ENCODE measurements at places on chromosomes 13 and 19. TPM values are rescaled to one million over a fixed set of nuclear protein-coding genes. Genes with fewer than 3 reads are reported as not detected.

DNA sequence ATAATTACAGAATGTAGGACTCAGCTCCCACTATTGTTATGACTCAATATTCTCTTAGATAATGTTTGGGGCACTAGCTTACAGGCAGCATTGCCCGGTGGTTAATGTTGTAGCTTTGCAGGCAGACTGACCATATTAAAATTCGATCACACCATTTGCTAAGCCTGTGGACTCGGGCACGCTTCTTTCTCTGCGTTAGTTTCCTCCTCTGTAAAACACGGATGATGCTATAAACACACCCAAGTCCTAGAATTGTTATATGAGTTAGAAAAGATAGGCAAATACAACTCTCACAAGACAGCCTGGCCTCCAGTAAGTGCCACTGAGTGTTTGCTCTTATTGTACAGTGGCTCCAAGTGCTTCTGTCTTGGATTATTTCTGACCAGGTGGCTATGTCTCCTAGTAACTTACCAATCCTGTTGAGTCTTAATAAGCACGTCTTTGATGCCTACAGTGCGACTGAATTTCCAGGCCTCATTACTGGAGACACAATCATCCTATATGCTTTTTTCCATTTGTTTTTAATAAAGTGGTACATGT is 50.0 kb upstream of the ALOX5AP start:
- DNase-seq = no peak

Gene GAPDHS
- not detected for polyA plus RNA-seq

DNA sequence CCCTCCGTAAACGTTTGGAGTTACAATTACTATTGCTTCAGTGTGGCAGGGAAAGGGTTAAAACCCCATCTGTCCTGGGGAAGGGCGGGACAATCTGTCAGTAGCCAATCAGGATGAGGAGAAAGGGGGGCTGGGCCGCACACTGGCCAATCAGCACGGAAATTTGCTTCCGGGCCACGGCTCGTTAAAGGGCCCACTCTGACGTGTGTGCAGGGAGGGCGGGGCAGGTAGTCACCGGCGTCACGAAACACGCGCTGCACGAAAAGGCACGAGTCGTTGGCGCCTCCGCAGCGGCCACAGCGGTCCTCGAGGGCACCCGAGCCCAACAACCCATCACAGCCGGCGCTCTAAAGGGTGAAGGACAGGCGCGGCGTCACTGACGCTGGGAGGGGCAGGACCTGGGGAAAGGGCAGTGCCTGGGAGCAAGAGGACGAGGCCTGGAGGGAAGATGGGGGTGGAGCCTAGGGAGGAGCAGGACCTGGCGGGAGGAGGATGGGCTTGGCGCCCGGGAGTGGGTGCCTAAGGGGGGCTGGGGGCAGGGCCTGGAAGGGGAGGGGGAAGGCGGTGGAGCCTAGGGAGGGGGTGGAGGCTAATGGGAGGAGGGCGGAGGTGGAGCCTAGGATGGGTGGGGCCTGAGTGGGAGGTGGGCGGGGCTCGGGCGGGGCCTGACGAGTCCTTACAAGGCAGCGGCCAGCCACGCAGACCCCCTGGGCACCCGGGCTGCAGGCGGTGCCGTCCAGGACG is 4.9 kb downstream of the ADAMTSL5 start:
- DNase-seq = peak; percentile 97

Gene DCLK1
- 2.9 TPM for polyA plus RNA-seq

- no peak for DNase-seq
These were observed 229.7 kb downstream of the KCTD12 start for GRCh38 chr13:76656500-76656899.

Gene COL4A1
- polyA plus RNA-seq = 18.4 TPM

DNA sequence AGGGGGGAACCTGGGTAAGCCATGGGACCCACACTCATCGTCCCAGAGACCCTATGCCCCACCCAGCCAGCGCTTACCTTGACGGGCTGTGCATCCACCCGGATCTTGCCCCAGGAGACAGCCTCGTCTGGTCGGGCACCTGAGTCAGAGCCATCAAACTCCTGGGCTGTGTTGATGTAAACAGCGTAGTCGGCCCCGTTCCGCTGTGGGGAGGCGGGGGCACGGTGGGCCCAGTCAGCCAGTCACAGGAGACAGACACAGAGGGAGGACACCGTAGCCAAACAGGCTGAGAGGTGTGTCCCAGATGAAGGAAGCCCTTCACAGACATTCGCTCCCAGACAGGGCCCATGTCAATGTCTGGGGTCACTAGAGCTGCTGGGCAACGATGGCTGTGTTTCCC is 5.7 kb downstream of the DHPS start:
- no peak for DNase-seq

DNA sequence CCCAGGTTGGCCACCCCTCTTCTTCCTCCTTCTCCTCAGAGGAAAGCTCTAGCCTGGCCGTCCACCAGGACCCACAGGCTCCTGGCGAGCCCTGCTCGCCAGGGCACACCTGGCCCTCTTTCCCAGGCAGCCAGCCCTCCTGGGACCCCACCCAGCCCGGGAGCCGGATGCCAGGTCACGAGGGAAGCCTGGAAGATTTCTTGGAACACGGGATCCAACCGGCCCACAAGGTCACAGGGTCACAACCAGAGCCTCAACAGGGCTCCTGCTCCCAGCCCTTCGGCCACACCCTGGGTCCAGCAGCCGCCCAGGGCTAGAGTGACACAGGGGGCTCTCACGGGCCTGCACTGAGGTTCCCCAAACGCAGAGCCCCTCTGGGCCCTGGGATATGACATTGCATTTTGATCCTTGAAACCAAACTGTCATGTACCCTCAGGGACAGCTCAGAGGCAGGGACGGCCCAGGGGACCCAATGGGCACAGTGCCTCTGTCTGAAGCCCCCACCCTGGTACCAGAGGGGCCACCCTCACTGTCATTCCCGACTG is 5.5 kb downstream of the MKNK2 start:
- no peak for DNase-seq

Gene OR10H1
- not detected for polyA plus RNA-seq

- no peak for DNase-seq
These were observed 1.4 kb downstream of the TLE6 start for GRCh38 chr19:2978772-2979171.

Gene NEK5
- polyA plus RNA-seq = 0.03 TPM

- DNase-seq = peak; percentile 25
These were observed 24.6 kb upstream of the ATP1A3 start for GRCh38 chr19:42018503-42019193.

- no peak for DNase-seq
These were observed 20.6 kb upstream of the PCDH8 start for GRCh38 chr13:52869050-52869449.

- DNase-seq = no peak
These were observed 12.9 kb downstream of the ADGRE5 start for GRCh38 chr19:14394167-14394566.

Gene TBC1D4
- 10.5 TPM for polyA plus RNA-seq

Gene RNF225
- polyA plus RNA-seq = not detected

DNA sequence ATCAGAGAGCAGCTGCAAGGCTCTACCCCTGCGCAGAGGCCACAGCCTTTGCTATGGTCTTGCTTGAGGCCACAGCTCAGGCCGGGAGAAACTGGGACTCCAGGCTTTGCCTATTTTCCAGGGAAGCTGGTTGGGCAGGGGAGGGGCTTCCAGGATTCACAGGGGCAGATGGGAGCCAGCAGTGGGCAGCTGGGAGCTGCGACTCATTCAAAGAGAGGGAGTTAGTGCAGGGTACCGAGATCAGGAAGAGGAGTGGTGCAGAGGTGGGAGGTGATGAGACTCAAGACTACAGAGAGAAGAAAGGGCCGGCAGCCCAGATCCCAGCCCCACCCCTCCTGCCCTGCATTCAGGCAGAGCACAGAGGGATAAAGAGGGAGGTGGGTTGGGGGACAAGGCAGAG is 12.1 kb downstream of the ADGRE5 start:
- DNase-seq = no peak

Gene BBC3
- 1.4 TPM for polyA plus RNA-seq

DNA sequence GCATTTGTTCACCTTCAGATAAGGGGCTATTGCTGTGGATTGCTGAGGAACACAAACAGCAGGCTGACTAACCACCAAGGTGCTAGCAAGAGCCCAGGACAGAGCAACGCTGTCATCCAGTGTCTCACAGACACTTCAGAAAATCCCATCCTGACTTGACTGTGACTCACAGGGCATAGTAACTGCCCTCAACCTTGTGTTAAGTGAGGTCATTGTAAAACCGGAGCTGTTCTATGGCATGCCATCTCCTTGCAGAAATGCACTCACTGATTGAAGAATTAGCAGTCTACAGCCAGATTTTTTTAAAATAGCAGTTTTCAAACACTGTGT is 51.1 kb downstream of the TNFRSF19 start:
- peak; percentile 95 for DNase-seq

- no peak for DNase-seq
These were observed 12.8 kb downstream of the CASP14 start for GRCh38 chr19:15062036-15062435.

- DNase-seq = peak; percentile 57
These were observed 7.6 kb downstream of the STARD13 start for GRCh38 chr13:33277946-33278345.
